ENCODE measurements at places on chromosomes 5 and 9. TPM values are rescaled to one million over a fixed set of nuclear protein-coding genes. Genes with fewer than 3 reads are reported as not detected.

DNA sequence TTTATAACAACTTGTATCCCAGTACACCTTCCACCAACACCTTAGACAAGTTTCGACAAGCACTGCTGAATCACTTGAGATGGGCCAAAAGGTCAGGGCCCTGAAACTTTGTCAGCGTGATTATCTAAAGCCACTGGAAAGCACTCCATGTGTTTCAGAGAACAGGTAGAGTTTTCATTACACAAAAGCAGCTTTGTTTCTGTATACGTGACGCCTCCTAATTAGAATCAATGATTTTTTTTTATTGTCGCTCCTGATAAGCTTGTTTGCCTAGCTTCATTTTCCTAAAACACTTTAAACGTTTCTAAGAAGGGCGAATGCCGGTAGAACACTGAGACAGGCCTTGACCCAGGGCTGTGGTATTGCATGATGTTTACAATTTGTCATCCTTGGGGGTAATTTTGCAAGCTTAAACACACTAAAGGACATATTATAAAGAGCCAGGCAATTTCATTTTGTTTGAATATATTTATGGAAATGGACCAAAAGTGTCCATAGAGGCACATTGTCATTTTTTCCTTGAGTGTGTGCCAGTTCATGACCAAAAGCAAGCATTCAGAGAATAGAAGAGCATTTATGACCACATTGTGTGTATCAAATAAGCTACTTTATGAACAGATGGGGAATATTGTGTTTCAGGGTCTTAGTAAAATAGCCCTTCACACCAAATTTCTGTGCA lies 193.6 kb downstream of the GLIS3 start:
- H3K4me3 ChIP-seq, result no peak overlapping the region
- DNase-seq, result no peak
- H3K27ac ChIP-seq, result peak overlapping the region; percentile 45
- no peaks in the 10 kb centered on the region for H3K27me3 ChIP-seq

Gene SLC28A3
- 0.16 TPM for total RNA-seq

DNA sequence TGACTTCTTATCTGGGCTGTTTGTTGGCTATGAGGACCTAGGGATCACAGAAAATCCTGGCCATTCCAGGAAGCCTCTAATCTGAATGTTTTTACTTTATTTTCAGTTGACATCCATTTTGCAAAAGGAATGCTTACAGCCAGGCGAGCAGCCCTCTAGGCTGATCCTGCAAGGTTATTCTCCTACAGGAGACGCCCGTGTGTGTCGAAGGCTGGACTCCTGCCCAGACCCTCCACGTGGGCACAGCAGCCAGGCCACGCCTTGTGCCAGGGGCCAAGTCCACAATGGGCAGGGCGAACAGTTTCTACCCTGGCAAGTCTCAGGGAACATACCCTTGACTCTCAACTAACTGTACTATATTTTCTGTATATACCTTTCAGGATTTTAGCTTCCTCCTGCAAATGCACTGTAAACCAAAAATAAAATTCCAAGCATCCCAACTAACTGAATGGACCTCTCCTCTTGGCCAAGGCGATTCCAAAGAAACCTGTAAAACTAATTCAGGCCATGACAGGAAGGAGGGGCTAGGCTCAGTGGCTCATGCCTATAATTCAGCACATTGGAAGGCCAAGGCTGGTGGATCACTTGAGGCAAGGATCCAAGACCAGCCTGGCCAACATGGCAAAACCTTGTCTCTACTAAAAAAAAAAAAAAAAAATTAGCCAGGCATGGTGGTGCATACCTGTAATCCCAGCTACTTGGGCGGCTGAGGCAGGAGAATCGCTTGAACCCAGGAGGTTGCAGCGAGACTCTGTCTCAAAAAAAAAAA lies 5.7 kb downstream of the CMBL start:
- H3K4me1 ChIP-seq, result no peaks in the 10 kb centered on the region
- peak overlapping the region; percentile 28 for H3K4me3 ChIP-seq
- H3K27me3 ChIP-seq, result no peaks in the 10 kb centered on the region
- no peaks in the 10 kb centered on the region for H3K36me3 ChIP-seq
- no peak overlapping the region for H3K27ac ChIP-seq

- no peak for DNase-seq
- no peaks in the 10 kb centered on the region for H3K27me3 ChIP-seq
- H3K4me3 ChIP-seq, result no peak overlapping the region
- no peaks in the 10 kb centered on the region for H3K4me1 ChIP-seq
- no peak overlapping the region for H3K27ac ChIP-seq
Observed at GRCh38 chr5:143657647-143658285, 154.2 kb upstream of the HMHB1 start.

DNA sequence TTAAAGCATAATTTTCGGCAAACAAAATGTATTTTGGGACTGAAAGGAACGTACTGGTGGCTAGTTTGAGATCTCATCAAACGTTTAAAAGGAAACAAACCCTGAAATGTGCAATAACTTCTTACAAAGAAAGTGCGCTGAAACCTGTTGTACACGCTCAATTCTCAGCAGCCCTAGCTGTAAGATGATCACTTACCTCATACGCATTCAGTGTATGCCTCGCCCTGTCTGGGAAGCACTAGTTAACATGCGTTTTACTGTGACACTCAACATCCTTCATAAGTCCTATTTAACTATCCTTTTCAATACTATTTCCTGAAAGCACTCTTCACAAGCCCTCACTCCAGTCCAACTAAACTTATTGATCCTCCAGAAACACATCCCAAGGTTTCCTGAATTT lies 485.0 kb upstream of the EDIL3 start:
- H3K27ac ChIP-seq, result no peak overlapping the region
- no peaks in the 10 kb centered on the region for H3K4me1 ChIP-seq
- H3K4me3 ChIP-seq, result no peak overlapping the region
- H3K27me3 ChIP-seq, result no peaks in the 10 kb centered on the region

DNA sequence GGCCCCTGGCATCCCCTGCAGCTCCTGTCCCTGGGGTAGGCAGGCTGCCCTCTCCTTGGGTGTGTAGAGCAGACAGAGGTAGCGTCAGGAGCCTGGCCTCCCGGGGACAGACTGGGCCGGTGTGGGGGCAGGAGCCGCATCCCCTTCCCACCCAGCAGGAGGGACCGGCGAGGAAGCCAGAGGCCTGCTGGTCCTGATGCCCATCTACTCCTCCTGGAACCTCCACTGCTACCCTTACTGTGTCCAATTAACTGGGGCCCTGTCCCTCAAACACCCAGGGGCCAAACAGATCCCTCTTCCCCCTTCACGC lies 15.6 kb downstream of the RALGDS start:
- H3K4me3 ChIP-seq, result no peak overlapping the region
- no peaks in the 10 kb centered on the region for H3K27me3 ChIP-seq
- DNase-seq, result no peak
- H3K27ac ChIP-seq, result no peak overlapping the region
- no peaks in the 10 kb centered on the region for H3K4me1 ChIP-seq

DNA sequence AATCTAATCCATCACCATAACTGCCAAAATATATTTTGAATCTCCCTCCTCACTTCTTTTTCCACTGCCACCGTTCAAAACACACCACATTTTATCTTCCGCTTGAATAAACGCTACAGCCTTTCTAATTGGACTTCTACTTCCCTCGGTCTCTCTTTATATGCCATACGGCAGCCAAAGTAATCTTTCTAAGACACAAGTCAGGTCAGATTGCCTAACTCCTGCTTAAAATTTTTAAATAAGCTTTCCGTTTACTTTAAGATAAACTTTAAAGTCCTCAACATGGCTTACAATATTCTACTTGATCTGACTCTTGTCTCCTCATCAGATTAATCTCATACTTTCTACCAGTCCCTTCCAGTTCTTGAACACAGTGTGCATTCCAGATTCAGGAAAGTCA lies 9.7 kb downstream of the AFF4 start:
- no peak for DNase-seq
- H3K4me1 ChIP-seq, result no peaks in the 10 kb centered on the region
- H3K27ac ChIP-seq, result no peak overlapping the region
- no peak overlapping the region for H3K4me3 ChIP-seq
- H3K27me3 ChIP-seq, result no peaks in the 10 kb centered on the region

DNA sequence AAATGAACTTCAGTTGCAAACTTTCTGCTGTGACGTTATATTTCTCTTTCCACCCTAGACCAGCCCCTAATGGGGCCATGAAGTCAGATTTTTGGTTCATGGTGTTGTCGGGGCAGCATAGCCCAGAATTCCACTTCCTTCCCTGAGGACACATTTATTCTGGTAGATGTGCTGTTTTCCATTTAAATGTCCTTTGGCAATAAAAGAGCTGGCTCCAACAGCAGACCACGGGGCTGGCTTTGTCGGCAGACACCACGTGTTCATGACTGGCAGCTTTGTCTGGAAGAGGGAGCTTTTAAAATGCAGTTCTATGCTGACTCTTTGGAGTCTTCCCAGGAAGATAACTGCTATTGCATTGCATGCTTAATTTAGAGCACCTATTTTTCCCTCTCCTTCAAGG lies 17.6 kb upstream of the LCP2 start:
- DNase-seq, result peak; percentile 61
- H3K36me3 ChIP-seq, result no peaks in the 10 kb centered on the region
- H3K4me3 ChIP-seq, result no peak overlapping the region
- H3K27me3 ChIP-seq, result no peaks in the 10 kb centered on the region
- peaks cover 13% of the 10 kb centered on the region for H3K4me1 ChIP-seq
- peak overlapping the region; percentile 69 for H3K27ac ChIP-seq

GRCh38 chr5:1171340-1171941 lies 30.0 kb upstream of the SLC6A19 start:
- no peaks in the 10 kb centered on the region for H3K27me3 ChIP-seq
- H3K27ac ChIP-seq, result no peak overlapping the region
- peaks cover 5% of the 10 kb centered on the region for H3K4me1 ChIP-seq
- H3K36me3 ChIP-seq, result no peaks in the 10 kb centered on the region
- no peak overlapping the region for H3K4me3 ChIP-seq

DNA sequence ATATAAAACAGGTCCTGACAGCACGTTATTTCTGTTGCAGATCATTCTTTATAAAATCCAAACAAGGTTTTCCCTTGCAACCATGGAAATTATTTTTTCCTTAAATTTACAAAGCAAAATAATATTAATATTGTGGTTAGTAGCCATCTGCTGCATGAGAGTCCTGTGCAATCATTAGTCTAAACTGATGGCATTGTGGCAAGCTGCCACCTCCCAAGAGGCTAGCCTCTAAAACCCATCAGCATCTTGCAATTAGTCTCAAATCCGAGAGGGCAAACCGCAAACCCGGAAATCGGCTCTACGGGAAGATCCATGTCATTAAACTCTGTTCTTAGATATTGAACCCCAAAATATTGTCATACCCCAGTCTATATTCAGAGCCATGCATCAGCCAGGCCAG lies 11.3 kb upstream of the CDH6 start:
- no peaks in the 10 kb centered on the region for H3K27me3 ChIP-seq
- no peak overlapping the region for H3K4me3 ChIP-seq
- no peak overlapping the region for H3K27ac ChIP-seq
- no peaks in the 10 kb centered on the region for H3K36me3 ChIP-seq
- DNase-seq, result no peak
- no peaks in the 10 kb centered on the region for H3K4me1 ChIP-seq

DNA sequence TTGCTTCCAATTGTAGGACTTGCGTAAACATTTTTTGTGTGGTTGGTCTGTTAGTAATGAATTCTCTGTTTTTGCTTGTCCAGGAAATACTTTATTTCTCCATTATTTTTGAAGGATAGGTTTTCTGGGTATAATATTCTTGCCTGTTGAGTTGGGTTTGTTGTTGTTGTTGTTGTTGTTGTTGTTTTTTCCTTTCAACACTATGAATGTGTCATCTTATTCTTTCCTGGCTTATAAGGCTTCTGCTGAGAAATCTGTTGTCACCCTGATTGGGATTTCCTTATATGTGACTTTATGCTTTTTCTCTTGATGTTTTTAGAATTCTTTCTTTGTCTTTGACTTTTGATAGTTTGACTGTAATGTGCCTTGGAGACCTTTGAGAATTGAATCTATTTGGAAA lies 39.8 kb downstream of the SLF1 start:
- DNase-seq, result no peak
- H3K4me3 ChIP-seq, result no peak overlapping the region
- H3K27ac ChIP-seq, result no peak overlapping the region
- H3K27me3 ChIP-seq, result no peaks in the 10 kb centered on the region
- H3K36me3 ChIP-seq, result no peaks in the 10 kb centered on the region
- H3K4me1 ChIP-seq, result no peaks in the 10 kb centered on the region

DNA sequence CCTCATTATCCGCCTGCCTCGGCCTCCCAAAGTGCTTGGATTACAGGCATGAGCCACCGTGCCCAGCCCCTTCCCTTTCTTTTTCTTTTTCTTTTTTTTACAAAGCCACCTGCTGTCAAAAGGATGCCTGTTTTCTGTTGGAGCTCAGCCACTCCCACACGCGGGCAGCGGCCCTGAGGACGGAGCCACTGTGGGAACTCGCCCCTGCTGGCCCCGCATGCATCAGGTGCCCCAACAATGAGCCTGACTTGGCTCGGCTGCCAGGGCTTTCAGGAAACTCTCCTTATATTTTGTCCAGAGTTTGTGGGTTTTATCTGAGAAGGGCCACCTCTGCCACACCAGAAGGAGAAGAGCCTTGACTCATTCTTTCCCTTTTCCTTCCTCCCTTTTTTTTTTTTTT lies 37.1 kb upstream of the LRRC14B start:
- no peak for DNase-seq
- no peaks in the 10 kb centered on the region for H3K4me1 ChIP-seq
- H3K27ac ChIP-seq, result no peak overlapping the region
- no peaks in the 10 kb centered on the region for H3K36me3 ChIP-seq

DNA sequence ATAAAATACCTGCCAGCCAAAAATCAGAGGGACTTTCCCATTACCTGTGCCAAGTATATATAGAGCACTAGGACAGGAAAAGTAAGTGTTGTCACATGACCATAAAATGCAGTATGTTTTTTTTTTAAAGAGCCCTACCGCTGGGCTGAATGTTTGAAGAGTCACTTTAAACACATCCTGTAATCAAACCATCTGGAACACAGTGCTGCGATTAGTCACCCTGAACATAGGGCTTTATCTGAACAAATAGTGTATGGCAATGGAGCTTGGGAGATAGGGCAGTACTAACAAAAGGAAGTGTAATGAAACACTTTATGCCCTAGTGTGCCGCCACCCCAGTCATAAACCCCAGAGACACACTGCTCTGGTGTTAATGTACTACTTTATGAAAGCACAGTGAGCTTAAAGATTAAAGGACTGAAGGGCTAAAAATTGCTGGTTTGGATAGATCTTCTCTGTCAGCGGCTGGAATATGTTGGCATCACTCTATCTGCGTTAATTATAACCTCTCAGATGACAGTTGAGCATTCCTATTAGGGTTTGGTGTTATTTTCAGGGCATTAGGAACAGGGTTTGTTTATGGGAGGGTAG lies 90.4 kb downstream of the ZNF608 start:
- H3K4me1 ChIP-seq, result peaks cover 31% of the 10 kb centered on the region
- DNase-seq, result no peak
- H3K36me3 ChIP-seq, result no peaks in the 10 kb centered on the region
- H3K4me3 ChIP-seq, result no peak overlapping the region

- no peaks in the 10 kb centered on the region for H3K4me1 ChIP-seq
- no peak for DNase-seq
- H3K36me3 ChIP-seq, result no peaks in the 10 kb centered on the region
- no peak overlapping the region for H3K4me3 ChIP-seq
Observed at GRCh38 chr9:94665613-94666012, 26.3 kb upstream of the FBP1 start.
